ENCODE measurements at places on chromosomes 11 and 22.
A peak's percentile ranks its signal among the peaks of the same experiment; 100 is the strongest.

- H3K27me3 ChIP-seq, result peaks cover 39% of the 10 kb centered on the region
- H3K27ac ChIP-seq, result no peak overlapping the region
- H3K4me1 ChIP-seq, result no peaks in the 10 kb centered on the region
Observed at GRCh38 chr11:3340025-3340424, 38.9 kb downstream of the ZNF195 start.

DNA sequence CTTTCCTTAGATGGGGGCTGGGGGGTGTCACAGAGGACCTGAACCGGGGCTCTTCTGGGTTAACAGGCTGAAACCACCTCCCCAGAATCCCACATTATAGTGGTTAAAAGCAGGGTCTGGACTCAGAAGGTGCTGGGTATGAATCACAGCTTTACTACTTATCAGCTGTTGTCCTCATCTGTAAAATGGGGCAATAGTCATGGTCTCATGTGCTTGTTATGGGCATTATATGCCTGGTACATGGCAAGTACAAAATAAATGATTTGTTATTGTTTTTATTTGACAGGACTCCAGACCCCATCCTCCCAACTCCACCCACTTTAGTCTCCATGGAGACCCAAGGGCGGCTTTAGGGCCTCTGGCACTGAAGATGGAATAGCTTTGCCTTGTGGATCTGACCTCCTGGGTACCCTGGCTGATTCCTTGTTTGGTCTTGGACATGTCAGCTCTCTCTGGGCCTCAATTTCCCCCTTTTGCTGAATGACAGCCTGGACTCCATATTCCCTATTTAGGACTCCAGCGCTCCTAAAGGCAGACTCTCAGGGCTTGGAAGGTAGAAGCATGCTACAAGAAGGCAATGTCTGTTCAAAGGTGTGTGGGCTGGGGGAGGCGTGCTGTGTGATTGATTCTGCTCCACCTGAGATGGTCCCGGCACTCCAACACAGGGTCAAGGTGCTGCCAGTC is 812 bp upstream of the SMTN start:
- peaks cover 43% of the 10 kb centered on the region for H3K4me1 ChIP-seq
- peak overlapping the region; percentile 88 for H3K4me3 ChIP-seq

GRCh38 chr11:19243143-19243542 is 2.4 kb upstream of the E2F8 start:
- DNase-seq, result no peak
- H3K27ac ChIP-seq, result no peak overlapping the region
- no peak overlapping the region for H3K4me3 ChIP-seq
- H3K27me3 ChIP-seq, result peaks cover 68% of the 10 kb centered on the region
- H3K36me3 ChIP-seq, result no peaks in the 10 kb centered on the region

GRCh38 chr11:48058064-48058463 is 77.7 kb downstream of the PTPRJ start:
- peak overlapping the region; percentile 95 for H3K27ac ChIP-seq
- no peaks in the 10 kb centered on the region for H3K36me3 ChIP-seq
- no peaks in the 10 kb centered on the region for H3K27me3 ChIP-seq
- DNase-seq, result no peak
- H3K4me1 ChIP-seq, result peaks cover 21% of the 10 kb centered on the region
- peak overlapping the region; percentile 76 for H3K4me3 ChIP-seq

- H3K4me3 ChIP-seq, result no peak overlapping the region
- no peak overlapping the region for H3K27ac ChIP-seq
- H3K4me1 ChIP-seq, result no peaks in the 10 kb centered on the region
- no peaks in the 10 kb centered on the region for H3K27me3 ChIP-seq
- no peak for DNase-seq
Observed at GRCh38 chr11:103295704-103296103, 186.5 kb downstream of the DYNC2H1 start.

All from naive thymus-derived CD8-positive, alpha-beta T cell (primary cell).